Right cardiac atrium (tissue), 5 donors: ENCODE measurements at places on chromosomes 12 and 14. TPM values are rescaled to one million over a fixed set of nuclear protein-coding genes. Genes with fewer than 3 reads are reported as not detected.
A peak's percentile ranks its signal among the peaks of the same experiment; 100 is the strongest.

The KRT6A gene
- polyA plus RNA-seq: not detected

The TMEM106C gene
- 67.8 TPM for polyA plus RNA-seq

The OR4M1 gene
- not detected for polyA plus RNA-seq

The SLC35F4 gene
- not detected for polyA plus RNA-seq

The RPS6KL1 gene
- polyA plus RNA-seq: 10.5 TPM

The WSB2 gene
- polyA plus RNA-seq: 40.6 TPM

The KLRC4 gene
- polyA plus RNA-seq: not detected

The ZNF84 gene
- polyA plus RNA-seq: 11.1 TPM

The COCH gene
- 0.66 TPM for polyA plus RNA-seq

The BMAL2 gene
- polyA plus RNA-seq: 0.36 TPM

The AQP6 gene
- polyA plus RNA-seq: 0.32 TPM

The GPRC5A gene
- polyA plus RNA-seq: 3.7 TPM

The IAPP gene
- polyA plus RNA-seq: not detected

The PIWIL1 gene
- polyA plus RNA-seq: not detected

DNA sequence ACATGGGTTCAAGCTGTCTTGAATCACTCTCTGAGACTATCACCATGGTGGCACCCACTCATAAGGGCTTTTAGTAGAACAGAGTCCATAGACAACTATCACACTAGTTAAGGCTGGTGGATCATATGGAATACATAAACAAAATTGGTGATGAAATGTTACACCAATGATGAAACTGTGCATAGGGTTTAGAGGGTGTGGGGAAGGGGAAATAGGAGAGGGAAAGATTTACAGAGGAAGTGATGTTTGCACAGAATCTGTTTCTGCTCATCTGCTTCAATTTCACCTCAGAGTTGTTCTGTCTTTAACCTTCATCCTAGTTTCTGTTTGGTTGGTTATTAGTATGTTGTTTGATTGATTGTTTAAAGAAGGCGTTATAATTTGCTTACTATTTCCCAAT lies 2.4 kb upstream of the RXYLT1 start:
- DNase-seq: no peak

GRCh38 chr14:94056579-94057308 lies 24.3 kb downstream of the DDX24 start:
- no peak for DNase-seq

- no peak for DNase-seq
Observed at GRCh38 chr12:76711241-76711640, 52.7 kb upstream of the ZDHHC17 start.

DNA sequence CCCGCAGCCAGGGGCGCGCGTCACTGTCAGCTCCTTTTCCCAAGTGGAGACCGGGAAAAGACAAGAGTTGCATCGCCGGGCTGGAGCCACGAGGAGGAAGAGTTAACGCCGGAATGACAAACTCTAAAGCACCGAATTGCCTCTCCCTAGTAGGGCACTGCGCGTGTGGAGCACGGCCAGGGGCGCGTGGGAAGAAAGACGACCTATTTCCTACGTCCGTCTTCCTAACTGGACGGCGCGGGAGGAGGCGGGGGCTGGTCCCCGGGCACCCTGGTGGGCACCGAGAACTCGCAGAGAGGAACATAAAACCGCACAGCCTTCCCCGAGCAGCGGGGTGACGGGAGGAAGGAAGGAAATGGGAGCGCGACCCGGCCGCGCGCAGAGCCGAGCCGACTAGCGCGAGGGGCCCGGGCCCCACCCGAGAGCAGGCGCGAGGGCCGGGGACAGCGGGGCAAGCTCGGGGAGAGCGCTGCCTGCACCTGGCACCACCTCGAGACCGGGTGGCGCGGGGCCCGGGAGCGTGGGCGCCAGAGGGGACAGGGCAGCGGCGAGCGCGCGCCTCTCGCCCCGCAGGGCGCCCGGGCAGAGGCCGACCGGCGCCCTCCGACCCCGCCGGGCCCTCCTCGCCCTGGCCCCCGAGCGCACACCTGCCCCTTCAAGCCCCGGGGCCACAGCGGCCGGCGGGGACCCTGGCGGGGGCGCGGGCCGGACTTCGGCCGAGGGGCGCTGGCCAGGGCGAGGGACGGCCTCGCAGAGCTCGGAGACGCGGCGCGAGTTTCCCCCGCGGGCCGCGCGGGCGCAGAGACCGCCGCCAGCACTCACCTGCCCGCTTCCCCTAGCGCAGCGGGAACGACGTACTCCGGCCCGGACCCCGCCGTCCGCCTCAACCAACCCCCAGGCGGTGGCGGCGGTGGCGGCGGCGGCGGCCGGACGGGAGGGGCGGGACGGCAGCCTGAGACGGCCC lies at the start of gene SETD3:
TSS of gene SETD3 (minus strand) at position 954 of the 964 bp plus-strand sequence. CDS start 15,054 bp downstream, outside the sequence.
- peak; percentile 87 for DNase-seq

DNA sequence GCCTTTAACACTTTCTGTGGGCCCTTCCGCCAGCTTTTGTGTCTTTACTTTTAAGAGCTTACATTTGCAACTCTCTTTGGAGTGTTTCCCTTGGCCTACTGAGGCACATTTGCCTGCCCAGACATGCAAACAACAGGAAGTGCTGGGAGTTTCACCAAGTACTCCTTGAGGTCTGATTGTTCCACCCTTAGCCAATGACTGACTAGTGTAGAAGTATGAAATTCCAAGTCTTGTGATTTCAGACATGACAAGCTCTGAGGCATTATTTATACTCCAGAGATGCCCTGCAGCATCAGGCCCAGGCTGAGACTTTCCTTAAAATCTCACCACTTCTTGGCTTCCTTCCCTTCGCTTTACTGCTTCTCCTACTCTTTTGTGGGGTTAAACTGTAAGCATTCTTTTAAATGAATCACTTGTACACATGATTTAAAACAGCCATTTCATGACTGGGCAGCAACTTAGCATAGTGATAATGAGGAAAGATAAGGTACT lies 174.1 kb downstream of the SLC6A15 start:
- no peak for DNase-seq

GRCh38 chr12:124210991-124211577 lies 83.8 kb upstream of the RFLNA start:
- DNase-seq: no peak

GRCh38 chr12:69550569-69551350 lies 34.5 kb upstream of the CCT2 start:
- no peak for DNase-seq

- DNase-seq: no peak
Observed at GRCh38 chr12:127336416-127336815, 930.6 kb upstream of the TMEM132C start.

GRCh38 chr14:83300476-83301064 lies 1766.9 kb upstream of the SEL1L start:
- no peak for DNase-seq

DNA sequence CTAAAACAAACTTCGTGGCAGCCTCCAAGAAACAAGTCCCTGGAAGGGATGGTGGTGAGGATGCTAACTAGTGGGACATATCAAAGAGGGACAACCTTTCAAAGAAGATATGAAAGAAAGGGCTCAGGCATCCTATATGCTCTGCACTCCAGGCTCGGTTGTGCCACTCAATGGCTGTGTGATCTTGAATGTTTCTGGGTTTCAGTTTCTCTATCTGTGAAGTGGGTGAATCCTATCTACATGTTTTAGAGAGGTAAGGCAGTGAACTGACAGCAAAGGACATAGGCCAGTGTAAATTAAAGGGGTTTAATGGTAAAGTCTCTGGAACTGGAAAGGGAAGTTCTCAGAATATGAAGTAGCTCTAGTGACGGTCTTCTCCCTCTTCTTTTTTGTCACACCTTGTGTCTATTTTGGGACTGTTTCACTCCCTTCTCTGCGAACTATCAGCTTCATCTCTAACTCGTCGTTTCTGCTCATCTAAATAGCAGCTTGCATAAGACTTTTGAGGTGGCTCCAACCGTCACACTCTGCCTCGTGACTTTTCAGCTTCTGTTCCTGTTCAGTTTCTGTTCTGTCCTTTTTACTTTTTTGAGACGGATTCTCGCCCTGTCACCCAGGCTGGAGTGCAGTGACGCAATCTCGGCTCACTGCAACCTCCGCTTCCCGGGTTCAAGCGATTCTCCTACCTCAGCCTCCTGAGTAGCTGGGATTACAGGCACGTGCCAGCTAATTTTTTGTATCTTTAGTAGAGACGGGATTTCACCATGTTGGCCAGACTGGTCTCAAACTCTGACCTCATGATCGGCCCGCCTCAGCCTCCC lies 273.6 kb downstream of the SUDS3 start:
- DNase-seq: no peak

DNA sequence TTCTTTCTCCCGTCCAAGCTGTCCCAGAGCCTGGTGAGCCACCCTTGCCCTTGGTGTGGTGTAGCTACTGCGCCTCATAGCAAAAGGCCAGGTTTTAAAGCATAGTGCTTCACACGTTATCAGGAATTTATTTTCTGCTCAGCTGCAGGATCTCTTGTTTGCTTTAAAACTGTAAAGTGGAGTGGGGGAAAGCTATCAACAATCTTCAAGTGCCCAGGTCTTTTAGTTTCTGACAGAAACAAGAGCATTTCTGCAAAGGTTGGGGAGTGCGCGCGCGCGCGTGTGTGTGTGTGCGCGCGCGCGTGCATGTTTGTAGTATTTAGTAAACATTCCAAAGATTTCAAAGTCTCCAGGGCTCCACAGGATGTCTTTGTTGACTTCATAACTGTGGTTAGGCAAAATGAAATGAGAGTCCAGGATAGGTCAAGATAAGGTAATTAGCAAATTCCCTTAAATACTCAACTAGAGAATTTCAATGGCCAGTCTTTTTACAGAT lies 45.5 kb downstream of the EML1 start:
- DNase-seq: no peak

DNA sequence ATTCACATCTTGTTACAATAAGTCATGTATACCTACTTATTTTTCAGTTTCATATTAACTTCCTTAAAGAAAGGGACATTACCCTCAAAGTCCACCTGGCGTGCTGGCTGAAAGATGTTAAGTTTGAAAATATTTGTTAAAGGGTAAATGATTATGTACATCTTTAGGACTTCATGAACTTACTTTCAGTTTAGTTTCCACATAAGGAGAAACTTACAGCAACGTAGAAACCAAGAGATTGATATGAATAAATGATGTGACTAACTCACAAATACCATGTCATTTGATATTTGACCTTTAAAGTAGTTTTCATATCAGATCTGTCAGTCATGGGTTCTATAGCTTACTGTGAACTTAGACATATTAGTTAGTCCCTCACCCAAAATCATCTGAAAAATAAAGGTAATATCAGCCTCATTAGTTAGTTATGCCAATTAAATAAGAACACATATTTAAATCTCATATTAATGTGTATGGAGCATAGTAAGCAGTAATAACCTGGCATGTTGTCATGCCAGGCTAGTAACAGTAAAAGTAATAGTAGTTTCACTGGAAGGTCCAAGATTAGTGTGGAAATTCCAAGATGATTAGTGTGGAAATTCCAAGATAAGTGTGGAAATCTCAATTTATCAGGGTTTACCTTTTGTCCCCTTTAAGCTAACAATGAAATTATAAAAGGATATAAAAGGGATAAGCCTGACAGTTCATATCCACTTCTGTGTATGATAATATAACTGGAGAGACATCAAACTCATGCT lies 1.9 kb upstream of the CLEC2D start:
- no peak for DNase-seq

DNA sequence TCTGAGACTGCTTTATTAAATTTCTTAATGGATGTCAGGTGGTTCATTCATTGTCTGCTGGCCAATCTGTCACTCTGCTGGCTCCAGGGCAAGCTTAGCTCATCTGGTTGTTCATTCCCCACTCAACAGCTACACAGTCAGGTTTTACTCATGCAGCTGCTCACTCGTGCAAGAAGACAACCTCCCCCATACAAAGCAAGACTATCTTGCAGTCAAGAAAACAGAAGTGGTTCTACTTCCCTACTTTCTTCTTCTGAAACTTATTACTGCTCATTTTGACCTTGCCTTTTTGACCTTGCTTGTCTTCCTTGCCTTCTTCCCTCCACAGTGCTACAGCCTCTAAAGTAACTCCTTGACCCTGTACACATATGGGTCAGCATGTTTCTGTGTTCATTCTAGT lies 277.9 kb downstream of the SSPN start:
- DNase-seq: no peak

DNA sequence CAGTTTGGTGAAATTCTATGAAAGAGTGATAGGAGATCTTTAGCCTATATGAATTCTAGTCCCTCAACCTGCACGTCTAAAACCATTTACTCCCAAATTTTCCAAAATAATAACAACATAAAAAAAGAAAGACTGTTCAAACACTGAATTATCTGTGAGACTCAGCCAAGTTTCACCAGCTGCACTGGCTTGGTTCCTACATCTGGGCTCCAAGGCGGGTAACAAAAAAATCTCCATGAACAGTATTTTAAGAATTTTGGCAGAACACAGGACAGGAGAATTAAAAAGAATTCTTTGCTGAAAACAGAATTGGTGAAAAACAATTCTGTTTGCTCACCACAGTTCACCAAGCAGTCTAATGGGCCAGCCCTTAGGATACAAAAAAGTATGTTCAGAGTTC lies 536.8 kb upstream of the ATP2B1 start:
- no peak for DNase-seq

DNA sequence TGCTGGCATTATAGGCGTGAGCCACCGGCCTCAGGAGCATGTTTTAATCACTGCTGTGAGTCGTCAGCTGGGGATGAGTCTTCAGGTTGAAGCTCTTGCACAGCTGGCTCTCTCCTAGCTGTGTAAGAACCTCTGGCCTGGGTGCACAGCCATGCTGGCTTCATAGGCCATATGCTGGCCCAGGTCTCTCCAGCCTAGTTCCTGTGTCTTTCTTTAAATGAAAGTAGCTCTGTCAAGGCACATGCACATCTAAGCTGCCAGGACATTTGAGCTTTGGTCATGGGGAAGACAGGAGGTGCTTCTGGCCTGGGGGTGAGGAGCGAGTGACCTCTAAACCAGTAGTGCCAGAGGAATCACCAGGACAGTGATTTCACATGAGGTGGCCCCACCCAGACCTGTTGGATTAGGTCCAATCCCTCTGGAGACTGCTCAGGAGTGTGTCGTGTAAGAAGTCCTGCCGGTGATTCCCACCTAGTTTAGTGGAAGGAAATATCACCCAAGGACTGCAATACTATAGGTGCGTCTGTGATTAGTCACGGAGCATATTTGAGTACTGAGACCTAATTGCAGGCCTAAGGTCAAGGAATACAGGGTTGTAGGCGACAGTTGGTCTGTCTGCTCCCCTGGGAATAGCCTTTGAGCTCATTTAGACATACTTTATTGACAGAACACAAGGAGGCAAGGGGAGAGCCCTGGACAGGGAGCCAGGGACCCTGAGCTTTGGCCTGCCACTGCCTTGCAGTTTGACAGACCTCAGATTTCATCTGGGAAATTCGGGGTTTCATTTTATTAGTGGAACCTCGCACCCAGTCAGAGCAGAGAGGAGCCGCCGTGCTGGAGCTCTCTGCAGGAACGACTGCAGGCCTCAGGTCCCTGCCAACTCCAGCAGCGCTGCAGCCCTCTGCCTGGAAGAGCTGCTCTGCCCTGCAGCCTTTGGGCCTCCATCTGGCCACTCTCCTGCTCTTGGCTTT lies 67.0 kb downstream of the ANKRD9 start:
- no peak for DNase-seq

GRCh38 chr12:115755725-115756085 lies 521.8 kb downstream of the MED13L start:
- DNase-seq: no peak

- no peak for DNase-seq
Observed at GRCh38 chr12:6266971-6267721, 43.3 kb upstream of the PLEKHG6 start.

- DNase-seq: peak; percentile 23
Observed at GRCh38 chr14:85471744-85472143, 58.2 kb upstream of the FLRT2 start.

GRCh38 chr14:39169541-39169900 lies 612 bp downstream of the TRAPPC6B start:
- DNase-seq: no peak

- DNase-seq: peak; percentile 50
Observed at GRCh38 chr14:104091927-104092771, 6.6 kb downstream of the ASPG start.
